Gastrocnemius medialis (tissue), 4 donors: ENCODE measurements at places on chromosomes 3 and 15.

- no peak overlapping the region for H3K4me3 ChIP-seq
- DNase-seq: no peak
- H3K36me3 ChIP-seq: no peaks in the 10 kb centered on the region
- no peak overlapping the region for H3K27ac ChIP-seq
These were observed 23.9 kb upstream of the SORD start for GRCh38 chr15:44999105-44999504.

GRCh38 chr3:172065527-172065926 lies 26.1 kb downstream of the FNDC3B start:
- H3K27ac ChIP-seq: no peak overlapping the region
- no peaks in the 10 kb centered on the region for H3K36me3 ChIP-seq
- H3K27me3 ChIP-seq: no peaks in the 10 kb centered on the region
- H3K4me3 ChIP-seq: no peak overlapping the region
- peaks cover 75% of the 10 kb centered on the region for H3K4me1 ChIP-seq

DNA sequence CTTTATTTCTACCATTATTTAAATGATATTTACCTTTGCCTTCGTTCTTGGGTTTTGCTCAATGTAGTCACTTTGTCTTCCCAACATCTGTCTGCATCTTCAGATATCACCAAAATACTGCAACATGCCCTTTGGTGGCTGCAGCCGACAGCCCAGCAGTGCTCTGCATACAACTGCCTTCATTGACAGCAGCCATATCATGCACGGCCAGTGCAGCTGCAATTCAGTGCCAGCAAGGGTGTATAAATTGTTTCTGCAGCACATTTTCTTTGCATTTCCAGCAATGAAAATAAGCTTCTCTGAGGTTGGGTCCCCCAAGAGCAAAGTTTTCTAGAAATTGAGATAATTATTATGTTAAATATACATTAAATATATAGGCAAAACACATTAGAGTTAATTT lies 6.0 kb upstream of the PLSCR5 start:
- no peaks in the 10 kb centered on the region for H3K27me3 ChIP-seq
- H3K4me1 ChIP-seq: no peaks in the 10 kb centered on the region

DNA sequence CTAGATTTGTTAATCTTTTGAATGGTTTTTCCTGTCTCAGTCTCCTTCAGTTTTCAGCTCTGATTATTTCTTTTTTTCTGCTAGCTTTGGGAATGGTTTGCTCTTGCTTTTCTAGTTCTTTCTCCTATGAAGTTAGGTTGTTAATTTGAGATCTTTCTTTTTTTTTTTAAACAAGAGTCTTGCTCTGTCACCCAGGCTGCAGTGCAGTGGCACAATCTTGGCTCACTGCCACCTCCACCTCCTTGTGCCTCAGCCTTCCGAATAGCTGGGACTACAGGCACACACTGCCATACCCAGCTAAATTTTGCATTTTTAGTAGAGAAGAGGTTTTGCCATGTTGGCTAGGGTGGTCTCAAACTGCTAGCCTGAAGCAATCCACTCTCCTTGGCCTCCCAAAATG lies 56.7 kb downstream of the UQCC5 start:
- no peak for DNase-seq
- H3K4me3 ChIP-seq: no peak overlapping the region
- H3K27me3 ChIP-seq: no peaks in the 10 kb centered on the region

GRCh38 chr3:172294223-172294806 lies 153.9 kb downstream of the GHSR start:
- DNase-seq: no peak
- no peak overlapping the region for H3K4me3 ChIP-seq
- no peaks in the 10 kb centered on the region for H3K27me3 ChIP-seq
- H3K36me3 ChIP-seq: no peaks in the 10 kb centered on the region
- no peak overlapping the region for H3K27ac ChIP-seq

DNA sequence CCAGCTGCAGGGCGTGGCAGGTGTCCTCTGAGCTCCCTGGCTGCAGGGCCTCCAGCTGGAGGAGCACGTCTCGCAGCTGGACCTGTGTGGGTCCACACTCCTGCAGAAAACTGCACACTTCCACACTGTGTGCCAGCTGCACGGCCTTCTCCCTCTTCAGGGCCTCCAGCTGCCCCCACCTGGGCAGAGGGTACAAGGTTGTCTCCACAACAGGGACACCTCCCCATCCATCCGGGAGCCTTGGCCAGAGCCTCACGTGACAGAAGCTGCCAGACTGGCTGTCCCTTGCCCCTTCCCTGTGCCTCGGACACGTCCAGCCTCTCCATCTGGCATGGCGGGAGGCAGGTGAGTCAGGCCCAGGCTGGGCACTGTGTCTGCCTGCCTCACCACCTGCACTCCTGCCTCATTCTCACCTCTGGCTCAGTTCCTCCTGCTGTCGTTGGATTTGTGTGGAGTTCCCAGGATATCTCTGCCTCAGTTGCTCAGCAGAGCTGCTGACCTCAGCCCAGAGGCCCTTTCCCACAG lies 14.5 kb downstream of the SPTBN5 start:
- peaks cover 7% of the 10 kb centered on the region for H3K4me1 ChIP-seq
- no peak overlapping the region for H3K4me3 ChIP-seq
- H3K36me3 ChIP-seq: no peaks in the 10 kb centered on the region

GRCh38 chr3:141877911-141878310 lies 1.5 kb downstream of the ATP1B3 start:
- peak overlapping the region; percentile 93 for H3K4me3 ChIP-seq
- no peaks in the 10 kb centered on the region for H3K36me3 ChIP-seq
- peaks cover 23% of the 10 kb centered on the region for H3K4me1 ChIP-seq
- DNase-seq: no peak

DNA sequence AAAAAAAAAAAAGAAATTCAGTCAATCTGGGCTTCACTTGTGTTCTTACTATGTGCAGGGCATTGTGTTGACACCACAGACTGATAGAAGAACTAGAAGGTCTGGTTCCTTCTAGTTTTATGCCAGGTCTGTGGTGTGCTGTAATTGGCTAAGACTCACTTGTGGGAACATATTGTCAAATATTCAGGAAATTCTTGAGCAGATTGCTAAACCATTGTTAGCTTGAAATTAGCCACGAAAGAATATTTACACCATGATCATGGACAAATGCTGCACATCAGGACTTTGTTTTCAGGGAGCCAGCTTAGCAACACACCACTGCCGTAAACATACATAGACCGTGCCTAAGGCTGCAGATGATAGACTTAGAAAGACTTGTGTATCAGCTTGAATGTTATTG lies 74.6 kb downstream of the GTPBP8 start:
- H3K36me3 ChIP-seq: no peaks in the 10 kb centered on the region
- H3K27ac ChIP-seq: no peak overlapping the region
- DNase-seq: no peak

DNA sequence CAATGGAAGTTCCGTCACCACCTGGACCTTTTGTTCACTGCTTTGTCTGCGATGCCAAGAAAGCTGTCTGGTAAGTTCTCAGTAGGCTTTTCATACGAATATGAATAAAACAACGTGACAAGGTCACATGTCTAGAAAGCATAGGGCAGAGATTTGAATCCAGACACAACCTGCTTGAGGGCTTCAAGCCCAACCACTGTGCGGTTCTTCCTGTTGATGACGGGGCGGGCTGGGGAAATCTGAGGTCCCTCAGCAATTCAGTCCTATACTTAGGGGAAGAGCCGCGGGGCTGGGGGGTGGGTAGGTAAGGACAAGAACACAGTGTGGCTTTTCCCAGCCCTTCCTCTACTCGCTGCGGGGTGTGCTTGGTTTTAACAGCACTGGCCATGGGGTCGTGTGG lies 32.4 kb upstream of the SMAD3 start:
- no peaks in the 10 kb centered on the region for H3K27me3 ChIP-seq
- peak overlapping the region; percentile 34 for H3K4me3 ChIP-seq
- no peak overlapping the region for H3K27ac ChIP-seq
- H3K36me3 ChIP-seq: no peaks in the 10 kb centered on the region

DNA sequence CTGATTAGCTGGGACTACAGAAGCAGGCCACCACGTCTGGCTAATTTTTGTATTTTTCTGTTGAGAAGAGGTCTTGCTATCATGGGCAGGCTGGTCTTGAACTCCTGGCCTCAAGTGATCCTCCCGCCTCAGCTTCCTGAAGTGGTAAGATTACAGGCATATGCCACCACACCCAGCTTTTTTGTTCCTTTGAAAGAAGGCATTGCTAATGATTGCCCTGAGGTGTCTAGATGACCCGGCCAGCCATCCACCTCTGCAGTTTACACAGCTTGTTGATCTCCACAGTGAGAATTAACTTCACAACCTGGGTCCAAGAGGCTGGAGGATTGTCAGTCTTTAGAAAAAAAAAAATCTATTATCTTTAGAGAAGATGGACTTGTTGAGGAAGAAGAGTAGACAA lies 58.7 kb downstream of the SMAD3 start:
- peak overlapping the region; percentile 92 for H3K27ac ChIP-seq
- no peaks in the 10 kb centered on the region for H3K36me3 ChIP-seq
- H3K4me1 ChIP-seq: peaks cover 92% of the 10 kb centered on the region
- DNase-seq: no peak

DNA sequence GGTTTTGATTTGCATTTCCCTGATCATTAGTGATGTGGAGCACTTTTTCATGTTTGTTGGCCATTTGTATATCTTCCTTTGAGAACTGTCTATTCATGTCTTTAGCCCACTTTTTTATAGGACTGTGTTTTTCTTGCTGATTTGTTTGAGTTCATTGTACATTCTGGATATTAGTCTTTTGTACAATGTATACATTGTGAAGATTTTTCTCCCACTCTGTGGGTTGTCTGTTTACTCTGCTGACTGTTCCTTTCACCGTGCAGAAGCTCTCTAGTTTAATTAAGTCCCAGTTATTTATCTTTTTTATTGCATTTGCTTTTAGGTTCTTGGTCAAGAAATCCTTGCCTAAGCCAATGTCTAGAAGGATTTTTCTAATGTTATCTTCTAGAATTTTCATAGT lies 91.1 kb upstream of the ATP11B start:
- H3K4me1 ChIP-seq: no peaks in the 10 kb centered on the region
- no peaks in the 10 kb centered on the region for H3K27me3 ChIP-seq
- no peak overlapping the region for H3K4me3 ChIP-seq
- H3K36me3 ChIP-seq: no peaks in the 10 kb centered on the region

DNA sequence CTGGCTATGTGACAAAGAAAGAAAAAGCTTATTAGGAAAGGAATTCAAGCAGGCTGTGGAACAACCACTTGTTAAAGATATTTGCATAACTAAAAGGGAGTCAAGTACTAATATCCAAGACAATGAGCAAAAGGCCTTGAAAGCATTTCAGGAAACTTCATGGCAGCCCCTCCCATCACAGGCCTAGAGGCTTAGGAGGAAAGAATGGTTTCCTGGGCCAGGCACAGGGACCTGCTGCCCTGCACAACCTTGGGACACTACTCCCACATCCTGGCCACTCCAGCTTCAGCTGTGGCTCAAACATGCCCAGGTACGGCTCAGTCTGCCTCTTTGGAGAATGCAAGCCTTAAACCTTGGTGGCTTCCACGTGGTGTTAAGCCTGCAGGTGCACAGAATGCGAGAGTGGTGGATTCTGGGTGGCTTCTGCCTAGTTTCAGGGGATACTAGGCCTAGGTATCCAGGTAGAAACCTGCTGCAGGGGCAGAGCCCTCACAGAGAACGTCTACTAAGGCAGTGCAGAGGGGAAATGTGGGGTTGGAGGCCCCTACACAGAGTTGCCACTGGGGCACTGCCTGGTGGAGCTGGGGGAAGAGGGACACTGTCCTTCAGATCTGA lies 121.6 kb downstream of the OPA1 start:
- H3K36me3 ChIP-seq: no peaks in the 10 kb centered on the region
- no peaks in the 10 kb centered on the region for H3K27me3 ChIP-seq
- no peak overlapping the region for H3K27ac ChIP-seq
- H3K4me3 ChIP-seq: no peak overlapping the region

GRCh38 chr3:143041903-143042302 lies 40.5 kb downstream of the U2SURP start:
- H3K4me3 ChIP-seq: no peak overlapping the region
- no peaks in the 10 kb centered on the region for H3K27me3 ChIP-seq
- DNase-seq: no peak
- H3K27ac ChIP-seq: no peak overlapping the region
- H3K4me1 ChIP-seq: no peaks in the 10 kb centered on the region
- H3K36me3 ChIP-seq: no peaks in the 10 kb centered on the region

DNA sequence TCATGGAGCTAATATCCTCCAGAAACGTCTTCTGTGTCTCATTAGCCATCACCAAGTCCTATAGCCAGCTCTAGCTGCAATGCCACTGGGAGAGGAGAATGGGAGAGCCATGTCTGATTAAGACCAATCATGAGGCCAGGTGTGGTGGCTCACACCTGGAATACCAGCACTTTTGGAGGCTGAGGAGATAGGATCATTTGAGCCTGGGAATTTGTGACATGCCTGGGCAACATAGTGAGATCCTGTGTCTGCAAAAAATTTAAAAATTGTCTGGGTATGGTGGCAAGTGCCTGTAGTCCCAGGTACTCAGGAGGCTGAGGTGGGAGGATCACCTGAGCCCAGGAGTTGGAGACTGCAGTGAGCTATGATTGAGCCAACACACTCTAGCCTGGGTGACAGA lies 13.1 kb downstream of the MGLL start:
- H3K4me1 ChIP-seq: peaks cover 34% of the 10 kb centered on the region
- H3K27ac ChIP-seq: no peak overlapping the region
- no peaks in the 10 kb centered on the region for H3K27me3 ChIP-seq
- DNase-seq: no peak
- H3K36me3 ChIP-seq: peaks cover 26% of the 10 kb centered on the region
- no peak overlapping the region for H3K4me3 ChIP-seq

- no peak overlapping the region for H3K27ac ChIP-seq
- no peaks in the 10 kb centered on the region for H3K4me1 ChIP-seq
- no peaks in the 10 kb centered on the region for H3K36me3 ChIP-seq
These were observed 18.4 kb upstream of the RPLP1 start for GRCh38 chr15:69434238-69434637.

DNA sequence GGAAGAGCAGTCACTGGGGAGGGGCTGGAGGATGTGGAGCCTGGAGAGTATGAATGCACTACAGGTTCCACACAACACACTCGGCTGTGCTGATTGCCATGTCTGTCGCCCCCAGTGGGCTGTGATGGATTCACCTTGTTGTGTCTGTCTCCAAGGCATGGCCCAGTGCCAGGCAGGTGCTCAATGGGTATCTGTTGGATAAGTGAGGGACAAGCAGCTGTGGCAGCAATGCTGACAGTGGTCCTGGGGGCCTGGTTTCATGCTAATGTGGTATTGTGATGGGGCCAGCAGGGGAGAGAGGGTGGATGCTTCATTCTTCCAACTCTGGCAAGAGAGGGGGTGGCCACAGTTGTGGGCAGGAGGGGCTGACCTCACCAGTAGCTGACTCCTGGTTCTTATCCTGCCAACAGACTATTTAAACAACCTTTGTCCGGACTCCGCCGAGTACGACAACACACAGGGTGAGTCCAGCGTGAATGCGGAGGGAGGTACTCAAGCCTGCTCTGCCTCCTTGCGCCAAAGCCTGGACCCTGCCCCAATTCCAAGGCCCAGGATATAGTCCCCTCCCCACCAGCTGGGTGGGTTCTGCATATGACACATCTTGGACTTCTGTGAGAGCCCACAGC lies 47.3 kb upstream of the NR2C2 start:
- no peak overlapping the region for H3K4me3 ChIP-seq
- no peaks in the 10 kb centered on the region for H3K4me1 ChIP-seq
- no peaks in the 10 kb centered on the region for H3K36me3 ChIP-seq
- H3K27me3 ChIP-seq: no peaks in the 10 kb centered on the region

DNA sequence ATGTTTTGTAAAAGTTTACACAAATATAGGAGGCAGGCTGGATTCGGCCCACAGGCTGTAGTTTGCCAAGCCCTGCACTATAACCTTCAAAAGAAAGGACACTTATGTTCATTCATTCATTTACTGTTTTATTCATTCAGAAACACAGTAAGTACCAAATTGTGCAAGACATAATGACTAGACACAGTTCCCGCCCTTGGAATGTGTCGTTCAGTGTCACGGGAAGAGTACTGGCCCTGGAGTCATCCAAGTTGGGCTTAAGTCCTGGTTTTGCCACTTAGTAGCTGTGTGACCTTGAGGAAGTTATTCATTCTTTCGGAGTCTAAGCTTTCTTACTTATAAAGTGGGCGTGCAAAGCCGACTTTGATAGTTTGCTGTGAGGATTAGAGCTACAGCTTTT lies 22.0 kb downstream of the COLQ start:
- peak; percentile 47 for DNase-seq
- H3K27ac ChIP-seq: peak overlapping the region; percentile 88
- H3K4me3 ChIP-seq: no peak overlapping the region
- peaks cover 72% of the 10 kb centered on the region for H3K4me1 ChIP-seq
- no peaks in the 10 kb centered on the region for H3K36me3 ChIP-seq
